ENCODE measurements at places on chromosomes 11 and 22.

GRCh38 chr22:22669093-22669492, 24.7 kb downstream of the GGTLC2 start:
- DNase-seq = no peak

DNA sequence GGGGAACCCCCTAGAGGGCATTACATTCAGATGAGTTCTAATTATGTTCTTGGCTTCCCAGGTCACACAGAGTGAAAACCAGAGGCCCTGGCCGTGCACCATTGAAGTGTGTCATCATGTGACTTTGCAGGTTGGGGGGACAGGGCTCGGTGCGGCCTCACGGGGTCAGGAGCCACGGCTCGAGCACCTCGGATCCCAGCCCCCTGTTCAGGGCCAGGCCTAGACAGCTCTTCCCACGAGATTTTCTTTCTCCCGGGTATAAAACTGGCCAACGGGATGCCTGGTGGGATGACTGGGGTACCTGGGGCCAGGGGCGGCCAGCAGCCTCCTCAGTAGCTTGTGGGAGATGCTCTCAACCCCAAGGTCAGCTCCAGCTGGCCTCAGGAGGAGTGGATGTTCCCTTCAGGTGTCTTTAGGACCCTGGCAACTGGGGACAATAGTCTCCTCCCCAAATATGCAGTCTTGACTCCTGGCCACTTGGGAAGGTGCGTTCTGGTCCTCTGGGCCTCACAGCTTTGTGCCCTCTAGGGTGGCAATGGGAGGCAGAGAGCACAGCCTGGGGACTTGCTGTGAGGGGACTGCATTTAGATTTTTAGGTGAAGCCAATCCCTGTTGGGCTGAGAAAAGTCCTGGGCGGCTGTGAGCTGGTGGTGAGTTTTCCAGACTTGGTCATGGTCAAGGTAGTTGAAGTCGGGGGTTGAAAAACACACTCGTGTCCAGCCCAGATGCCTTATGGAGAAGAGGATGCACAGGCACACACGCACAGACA, 95.6 kb downstream of the KCNQ1 start:
- no peak for DNase-seq

GRCh38 chr22:17847360-17848078, 73.2 kb upstream of the BID start:
- DNase-seq = no peak

- DNase-seq = no peak
Measured at GRCh38 chr11:114026355-114026754, 33.2 kb upstream of the ZBTB16 start.

DNA sequence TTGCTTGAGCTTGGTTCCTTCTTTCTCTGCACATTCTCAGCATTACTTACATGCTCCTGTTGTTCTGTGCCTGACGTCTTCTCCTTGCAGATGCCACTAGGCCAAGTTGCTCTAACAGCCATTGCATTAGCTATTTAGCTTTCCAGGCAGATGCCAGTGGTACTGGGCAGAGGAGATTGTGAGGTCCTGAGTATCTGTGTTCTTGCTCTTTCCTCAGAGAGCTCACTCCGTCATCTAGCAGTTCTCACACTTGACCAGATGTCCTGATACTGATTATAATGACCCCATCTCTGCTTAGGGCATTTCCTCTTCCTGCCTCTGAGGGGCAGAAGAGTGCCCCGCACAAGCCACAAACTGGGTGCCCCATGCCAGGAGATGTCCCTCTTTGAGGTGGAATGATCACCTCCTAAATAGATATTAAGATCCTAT, 30.7 kb downstream of the ARHGAP1 start:
- no peak for DNase-seq

DNA sequence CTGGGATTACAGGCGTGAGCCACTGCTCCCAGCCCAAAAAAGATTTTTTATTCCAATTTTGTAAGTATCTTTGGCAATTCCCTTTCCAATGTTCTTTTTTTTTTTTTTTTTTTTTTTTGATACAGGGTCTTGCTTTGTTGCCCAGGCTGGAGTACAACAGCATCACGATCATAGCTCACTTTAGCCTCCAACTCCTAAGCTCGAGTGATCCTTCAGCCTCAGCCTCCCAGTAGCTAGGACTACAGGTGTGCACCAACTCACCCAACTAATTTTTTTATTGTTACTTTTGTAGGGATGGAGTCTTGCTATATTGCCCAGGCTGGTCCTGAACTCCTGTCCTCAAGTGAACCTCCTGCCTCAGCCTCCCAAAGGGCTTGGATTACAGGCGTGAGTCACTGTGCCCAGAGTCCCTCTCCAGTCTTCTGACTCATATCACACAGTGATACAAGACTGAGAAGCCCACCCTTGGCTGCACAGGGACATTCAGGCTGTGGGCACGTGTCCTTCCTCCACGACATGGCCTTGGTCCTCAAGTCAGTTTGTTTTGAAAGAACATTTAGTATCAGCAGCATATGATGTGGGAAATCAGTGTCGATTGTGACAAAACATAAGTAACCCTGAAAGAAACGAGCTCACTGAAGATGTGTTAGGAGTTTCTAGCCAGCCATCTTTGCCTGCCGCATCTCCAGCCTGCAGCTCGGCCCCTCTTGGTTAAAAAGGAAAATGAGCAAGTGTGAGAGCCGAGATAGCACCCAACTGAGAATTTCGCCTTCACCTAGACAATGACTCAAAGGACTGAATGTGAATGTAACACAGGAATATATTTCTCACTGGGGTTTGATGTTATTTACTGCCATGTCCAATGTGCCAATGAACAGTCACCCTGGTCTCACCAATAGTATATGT, 175.5 kb downstream of the MN1 start:
- DNase-seq = no peak

DNA sequence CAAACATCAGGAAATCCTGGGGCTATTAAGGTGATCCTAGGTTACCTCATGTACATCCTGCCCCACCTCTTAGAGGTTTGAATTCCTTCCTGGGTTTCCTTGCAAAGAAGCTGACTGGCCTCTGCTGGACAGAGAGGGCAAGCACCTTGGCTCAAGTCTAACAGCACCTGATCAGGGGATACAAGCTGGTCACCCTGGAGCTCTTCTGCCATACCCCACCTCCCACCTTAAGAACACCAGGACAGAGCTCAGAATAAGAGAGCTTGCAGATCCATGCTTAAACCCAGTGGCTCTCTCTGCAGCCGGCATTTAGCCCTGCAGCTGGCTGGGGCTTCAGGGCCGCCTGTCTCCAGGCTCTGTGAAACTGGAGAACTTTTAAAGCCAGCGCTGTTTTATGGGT, 386.6 kb upstream of the NARS2 start:
- peak; percentile 62 for DNase-seq

DNA sequence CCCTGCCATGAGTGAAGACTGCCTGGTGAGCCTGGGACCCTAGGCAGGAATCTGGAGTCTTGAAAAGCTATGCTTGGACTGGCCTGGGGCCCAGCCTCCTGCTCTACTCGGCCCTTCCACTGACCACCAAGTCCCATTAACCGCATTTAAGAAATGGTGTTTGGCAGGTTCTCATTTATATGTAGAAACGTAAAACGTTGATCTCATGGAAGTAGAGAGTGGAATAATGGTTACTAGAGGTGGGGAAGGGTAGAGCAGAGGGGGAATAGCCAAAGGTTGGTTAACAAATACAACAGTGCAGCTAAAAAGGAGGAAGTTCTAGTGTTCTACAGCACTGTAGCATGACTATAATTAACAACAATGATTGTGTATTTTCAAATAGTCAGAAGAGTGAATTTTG, 72.9 kb upstream of the EED start:
- no peak for DNase-seq

GRCh38 chr22:41382610-41383009, 868 bp downstream of the TEF start:
- no peak for DNase-seq

- DNase-seq = no peak
Measured at GRCh38 chr11:130585545-130585944, 137.1 kb downstream of the ADAMTS15 start.
